ENCODE measurements at places on chromosomes 6 and 20.
A peak's percentile ranks its signal among the peaks of the same experiment; 100 is the strongest.

- no peak for DNase-seq
Measured at GRCh38 chr20:39268981-39269461, 306.9 kb downstream of the DHX35 start.

DNA sequence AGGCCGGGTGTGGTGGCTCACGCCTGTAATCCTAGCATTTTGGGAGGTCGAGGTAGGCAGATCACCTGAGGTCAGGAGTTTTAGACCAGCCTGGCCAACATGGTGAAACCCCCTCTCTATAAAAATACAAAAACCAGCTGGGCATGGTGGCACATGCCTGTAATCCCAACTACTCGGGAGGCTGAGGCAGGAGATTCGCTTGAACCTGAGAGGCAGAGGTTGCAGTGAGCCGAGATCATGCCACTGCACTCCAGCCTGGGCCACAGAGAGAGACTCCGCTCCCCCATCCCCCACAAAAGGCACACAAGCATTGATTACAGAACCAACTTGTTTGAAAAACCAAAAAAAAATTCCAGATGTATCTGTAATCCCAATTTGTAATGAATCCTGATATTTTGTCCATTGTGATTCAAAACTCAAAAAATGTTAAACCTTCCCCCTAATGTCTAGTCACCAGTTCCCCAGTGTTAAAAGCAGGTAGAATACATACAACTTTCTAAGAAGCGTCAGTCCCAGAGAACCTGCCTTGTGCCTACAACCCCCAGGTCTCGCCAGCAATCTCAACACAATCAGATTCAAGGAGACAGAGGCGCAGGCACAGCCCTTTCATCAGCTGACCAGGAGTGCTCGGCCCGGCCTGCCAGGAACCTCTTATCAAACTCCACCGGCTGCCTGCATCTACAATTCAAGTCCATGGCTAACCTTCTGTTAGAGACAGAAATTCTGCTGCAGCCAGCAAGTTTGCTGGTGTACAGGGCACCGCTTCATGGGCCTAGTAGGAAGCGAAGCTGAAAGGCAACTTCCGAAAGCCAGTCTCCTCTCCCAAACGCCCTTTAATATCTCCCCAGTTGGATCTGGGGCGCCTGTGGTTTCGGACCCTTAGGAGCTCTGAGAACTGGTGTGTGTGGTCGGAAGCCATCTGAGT lies 2.1 kb downstream of the EZR start:
- peak; percentile 57 for DNase-seq

DNA sequence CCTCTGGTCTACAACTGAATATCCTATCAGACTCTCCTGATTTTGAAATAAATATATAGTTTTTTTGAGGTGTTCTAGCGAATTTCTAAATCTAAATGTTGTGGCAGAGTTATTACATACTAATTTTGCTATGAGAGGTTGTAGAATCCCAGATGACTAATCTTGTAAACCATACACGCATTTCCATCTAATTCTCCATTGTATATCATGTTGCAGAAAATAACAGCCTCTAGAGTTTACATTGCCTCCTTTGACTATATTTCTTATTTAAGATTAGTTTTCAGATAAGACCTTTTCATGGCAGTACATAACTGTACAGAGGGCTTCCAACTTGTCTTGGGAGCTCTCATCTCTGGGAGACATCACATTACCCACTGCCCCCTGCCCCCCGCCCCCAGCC lies 22.9 kb downstream of the PTPN1 start:
- DNase-seq: no peak

- no peak for DNase-seq
Measured at GRCh38 chr6:7604506-7604905, 14.5 kb downstream of the SNRNP48 start.

DNA sequence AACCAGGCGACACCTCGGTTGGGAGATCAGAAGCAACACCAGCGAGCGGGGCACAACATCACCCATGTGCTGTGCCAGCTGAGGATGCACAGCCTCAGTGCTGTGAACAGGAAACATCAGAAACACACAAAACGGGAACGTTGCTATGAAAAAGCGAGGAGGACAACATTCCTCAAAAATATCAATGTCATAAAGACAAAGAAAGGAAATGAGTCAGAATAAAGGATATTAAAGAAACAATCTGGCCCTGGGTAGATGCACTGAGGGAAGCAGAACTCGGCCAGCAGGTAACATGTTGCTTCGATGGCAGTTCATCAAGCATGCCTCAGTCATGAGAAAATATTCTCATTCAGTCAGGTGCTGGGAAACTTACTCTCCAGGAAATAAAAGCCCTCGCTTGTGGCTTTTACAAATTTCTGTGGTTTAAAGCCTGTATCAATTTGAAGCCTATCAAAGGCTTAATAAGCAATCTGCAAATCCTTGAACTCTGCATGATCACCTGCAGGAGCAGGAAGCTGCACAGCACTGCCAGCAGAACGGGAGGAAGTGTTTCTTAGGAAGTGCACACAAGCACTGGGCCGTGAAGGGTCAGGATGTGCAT lies 77.5 kb downstream of the GINS1 start:
- no peak for DNase-seq
